ENCODE measurements at places on chromosomes 5 and 9. TPM values are rescaled to one million over a fixed set of nuclear protein-coding genes. Genes with fewer than 3 reads are reported as not detected.

ORM2 gene
- polyA plus RNA-seq = 855 TPM

DNA sequence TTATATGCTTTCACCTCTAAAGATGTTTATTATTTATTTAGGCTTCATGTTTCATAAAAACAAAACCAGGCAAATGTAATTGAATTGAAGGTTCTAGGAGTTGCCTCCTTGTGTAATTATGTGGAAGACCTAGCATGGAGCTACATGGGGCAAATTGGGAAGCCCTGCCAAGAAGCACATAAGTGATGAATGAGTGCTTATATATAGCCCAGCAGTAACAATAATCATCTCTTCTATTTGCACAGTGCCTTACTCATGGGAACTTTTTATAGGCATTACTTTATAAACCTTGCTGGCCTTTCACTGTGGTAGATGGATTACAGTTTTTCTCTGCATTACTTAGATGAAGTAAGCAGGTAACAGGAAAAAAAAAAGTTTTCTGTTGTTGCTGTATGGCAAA lies 40.0 kb upstream of the GRAMD2B start:
- no peak for DNase-seq

- no peak for DNase-seq
Measured at GRCh38 chr5:90274216-90274615, 135.3 kb downstream of the CETN3 start.

DNA sequence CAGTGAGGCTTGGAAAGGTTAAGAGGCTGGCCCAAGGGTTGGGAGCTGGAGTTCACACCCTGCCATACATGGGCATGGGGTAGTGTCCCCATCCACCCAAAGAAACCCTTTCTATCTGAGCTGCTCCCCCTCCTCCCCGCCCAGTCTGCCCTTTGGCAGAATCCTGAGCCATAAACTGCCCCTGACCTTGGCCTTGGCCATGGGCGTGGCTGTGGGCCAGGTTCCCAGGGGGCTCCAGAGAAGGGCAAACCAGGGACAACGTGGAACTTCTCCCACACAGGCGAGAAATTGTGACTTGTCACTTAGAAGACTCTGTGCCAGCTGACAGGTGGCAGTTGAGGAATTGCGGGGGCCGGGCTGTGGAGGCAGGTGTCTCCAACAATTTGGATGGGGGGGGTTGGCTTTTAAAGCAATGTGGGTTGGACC lies 4.8 kb downstream of the FAM78A start:
- no peak for DNase-seq

- DNase-seq = no peak
Measured at GRCh38 chr5:6236858-6237481, 141.4 kb downstream of the MED10 start.

DNA sequence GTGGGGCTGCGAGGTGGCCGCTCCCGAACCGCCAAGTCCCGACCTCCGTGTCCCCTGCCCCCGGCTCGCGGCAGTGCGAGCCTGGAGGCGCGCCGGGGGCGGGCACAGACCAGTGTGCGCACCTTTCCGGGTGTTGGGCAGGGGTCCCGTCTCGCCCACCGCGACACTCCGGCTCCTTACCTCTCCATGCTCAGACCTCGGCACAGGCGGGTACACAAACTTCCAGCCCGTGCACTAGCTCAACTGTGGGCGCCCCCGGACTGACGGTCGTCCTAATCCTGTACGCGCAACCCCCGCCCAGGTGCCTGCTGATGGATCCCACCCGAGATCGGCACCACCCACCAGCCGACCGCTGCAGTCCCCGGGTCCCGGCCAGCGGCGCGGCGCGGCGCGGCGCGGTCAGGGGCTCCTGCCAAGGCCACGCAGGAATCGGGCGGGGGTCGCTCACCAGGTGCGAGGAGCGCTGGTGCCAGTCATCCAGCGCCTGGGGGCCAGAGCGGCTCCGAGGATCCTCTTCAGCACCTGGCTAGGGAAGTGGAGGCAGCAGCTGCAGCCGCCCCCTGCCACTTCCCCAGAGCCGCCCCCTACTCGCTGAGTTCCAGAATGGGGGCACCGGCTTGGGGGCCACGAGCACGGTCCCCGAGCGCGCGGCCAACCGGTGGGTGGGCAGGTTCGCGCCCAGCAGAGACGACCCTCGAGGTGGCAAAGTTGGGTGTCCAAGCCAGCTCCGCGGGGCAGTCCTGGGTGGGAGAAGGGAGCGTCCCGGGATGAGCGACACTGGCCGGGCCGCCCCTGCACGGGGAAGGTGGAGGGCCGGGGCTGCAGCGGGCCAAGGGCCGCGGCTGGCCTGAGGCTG lies 511 bp downstream of the SEMA5A start:
- no peak for DNase-seq

- DNase-seq = peak; percentile 45
Measured at GRCh38 chr9:37239224-37239859, 119.0 kb downstream of the ZCCHC7 start.

IFNA13 gene
- polyA plus RNA-seq = not detected

DNA sequence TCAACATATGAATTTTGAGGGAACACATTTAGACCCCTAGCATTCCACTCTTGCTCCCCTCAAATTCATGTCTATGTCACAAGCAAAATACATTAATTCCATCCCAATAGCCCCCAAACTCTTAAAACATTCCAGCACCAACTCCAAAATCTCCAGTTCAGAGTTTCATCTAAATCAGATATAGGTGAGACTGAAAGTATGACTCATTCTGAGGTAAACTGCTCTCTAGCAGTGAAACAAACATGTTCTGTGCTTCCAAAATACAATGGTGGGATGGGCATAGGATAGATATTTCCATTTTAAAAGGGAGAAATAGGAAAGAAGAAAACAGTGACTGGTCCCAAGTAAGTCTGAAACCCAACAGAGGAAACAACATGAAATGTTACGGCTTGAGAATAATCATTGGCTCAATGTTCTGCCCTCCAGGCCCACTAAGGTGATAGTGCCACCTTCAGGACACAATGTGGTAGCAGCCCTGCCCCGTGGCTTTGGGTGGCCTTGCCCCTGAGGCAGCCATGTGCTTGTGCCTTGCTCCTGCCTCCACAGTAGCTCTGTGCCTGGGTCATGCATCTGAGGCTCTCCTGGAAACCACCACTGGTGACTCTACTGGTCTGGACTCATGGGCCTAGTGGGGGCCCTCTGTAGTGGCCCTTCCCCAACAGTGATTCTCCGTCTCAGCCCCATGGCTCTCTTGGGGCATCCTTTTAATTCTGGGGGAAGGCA lies 36.4 kb upstream of the IPPK start:
- peak; percentile 35 for DNase-seq

SLC36A1 gene
- polyA plus RNA-seq = 8.5 TPM
